ENCODE measurements at places on chromosomes 2 and 18.

DNA sequence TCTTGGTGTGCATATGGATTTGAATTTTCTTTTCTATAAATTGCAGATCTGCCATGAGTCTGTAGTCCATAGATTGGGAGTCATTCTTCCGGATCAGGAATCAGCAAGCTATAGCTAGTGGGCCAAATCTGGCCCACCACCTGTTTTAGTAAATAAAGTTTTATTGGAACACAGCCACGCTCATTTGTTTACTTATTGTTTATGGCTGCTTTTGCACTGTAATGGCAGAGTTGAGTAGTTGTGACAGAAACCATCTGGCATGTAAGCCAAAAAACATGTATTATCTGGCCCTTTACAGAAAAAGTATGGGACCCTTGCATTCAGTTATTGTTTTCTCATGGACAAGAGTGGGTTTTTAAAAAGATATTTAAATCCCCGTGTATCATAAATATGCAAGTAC is 191.2 kb downstream of the LRRTM1 start:
- H3K27ac ChIP-seq = no peak overlapping the region
- H3K4me1 ChIP-seq = peaks cover 1% of the 10 kb centered on the region
- DNase-seq = no peak
- H3K4me3 ChIP-seq = no peak overlapping the region
- H3K36me3 ChIP-seq = no peaks in the 10 kb centered on the region
- H3K27me3 ChIP-seq = no peaks in the 10 kb centered on the region

GRCh38 chr2:119649364-119649917 is 29.6 kb upstream of the TMEM177 start:
- no peaks in the 10 kb centered on the region for H3K4me1 ChIP-seq
- no peaks in the 10 kb centered on the region for H3K36me3 ChIP-seq
- H3K4me3 ChIP-seq = no peak overlapping the region

DNA sequence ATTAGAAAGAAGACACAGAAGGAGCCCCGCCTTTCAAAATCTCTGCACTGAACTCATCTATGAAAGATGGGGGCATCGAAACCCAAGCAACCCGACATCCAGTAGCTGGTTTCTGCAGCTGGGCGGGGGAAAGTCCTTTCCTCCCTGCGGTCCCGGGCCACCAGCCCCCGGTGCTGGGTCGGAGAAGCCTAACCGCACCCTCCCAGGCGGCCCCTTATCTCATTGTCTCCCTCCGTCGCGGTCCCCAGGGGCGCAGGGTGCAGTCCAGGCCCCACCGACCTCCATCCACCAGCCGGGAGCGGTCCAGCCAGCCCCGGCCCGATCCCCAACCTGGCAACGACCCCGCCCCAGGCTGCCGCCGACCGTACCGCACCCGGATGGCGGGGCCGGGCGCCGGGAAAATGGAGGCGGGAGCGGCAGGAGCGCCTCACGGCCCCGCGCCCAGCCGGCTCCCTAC is 452 bp downstream of the RAPH1 start:
- DNase-seq = peak; percentile 39
- H3K36me3 ChIP-seq = no peaks in the 10 kb centered on the region
- H3K27ac ChIP-seq = no peak overlapping the region

DNA sequence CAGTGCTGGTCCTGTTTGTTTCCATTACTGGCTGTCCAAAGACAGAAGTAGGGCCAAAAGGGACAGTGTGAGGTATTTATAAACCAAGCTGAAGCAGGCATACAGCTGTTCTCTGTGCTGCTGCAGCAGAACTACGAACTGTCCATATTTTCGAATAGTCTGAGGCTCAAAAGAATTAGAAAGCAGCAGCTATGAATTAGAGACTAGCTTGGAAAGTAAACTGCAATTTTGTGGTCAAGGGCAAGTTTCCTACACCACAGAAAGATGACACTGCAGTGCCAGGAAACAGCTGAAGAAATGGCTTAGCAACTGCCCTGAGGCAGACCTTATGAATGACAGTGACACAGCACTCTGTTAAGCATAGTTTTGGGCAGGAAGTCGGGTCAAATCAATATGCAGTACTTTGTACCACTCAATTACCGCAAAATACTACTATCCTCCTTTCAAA is 125.3 kb downstream of the TMEM131 start:
- peaks cover 23% of the 10 kb centered on the region for H3K4me1 ChIP-seq
- H3K27ac ChIP-seq = no peak overlapping the region
- DNase-seq = no peak
- no peak overlapping the region for H3K4me3 ChIP-seq
- H3K27me3 ChIP-seq = no peaks in the 10 kb centered on the region
- peaks cover 30% of the 10 kb centered on the region for H3K36me3 ChIP-seq
